ENCODE measurements at places on chromosomes 7 and 10. TPM values are rescaled to one million over a fixed set of nuclear protein-coding genes. Genes with fewer than 3 reads are reported as not detected.

POR gene
- 53.4 TPM for total RNA-seq

SLC16A9 gene
- total RNA-seq: 5.7 TPM

LDB3 gene
- 0.17 TPM for total RNA-seq

DNA sequence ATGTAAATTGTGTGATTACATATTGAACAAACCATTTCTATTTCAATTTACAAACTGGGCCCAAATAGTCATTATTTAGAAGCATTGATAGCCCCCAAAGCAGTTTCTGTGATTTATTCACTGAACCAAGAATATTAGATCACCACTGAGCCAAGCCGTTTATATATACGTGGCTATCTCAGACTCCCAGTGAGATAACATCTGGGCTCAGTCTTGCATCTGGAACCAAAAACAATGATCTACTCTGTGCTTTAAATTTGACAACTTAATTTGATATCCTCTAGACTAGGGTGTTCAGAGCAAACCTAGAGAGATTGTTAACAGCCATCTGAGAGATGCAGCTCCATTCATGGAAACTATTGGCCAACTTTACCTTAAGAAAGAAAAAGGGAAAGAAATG lies 41.4 kb upstream of the BTBD16 start:
- DNase-seq: no peak

DNA sequence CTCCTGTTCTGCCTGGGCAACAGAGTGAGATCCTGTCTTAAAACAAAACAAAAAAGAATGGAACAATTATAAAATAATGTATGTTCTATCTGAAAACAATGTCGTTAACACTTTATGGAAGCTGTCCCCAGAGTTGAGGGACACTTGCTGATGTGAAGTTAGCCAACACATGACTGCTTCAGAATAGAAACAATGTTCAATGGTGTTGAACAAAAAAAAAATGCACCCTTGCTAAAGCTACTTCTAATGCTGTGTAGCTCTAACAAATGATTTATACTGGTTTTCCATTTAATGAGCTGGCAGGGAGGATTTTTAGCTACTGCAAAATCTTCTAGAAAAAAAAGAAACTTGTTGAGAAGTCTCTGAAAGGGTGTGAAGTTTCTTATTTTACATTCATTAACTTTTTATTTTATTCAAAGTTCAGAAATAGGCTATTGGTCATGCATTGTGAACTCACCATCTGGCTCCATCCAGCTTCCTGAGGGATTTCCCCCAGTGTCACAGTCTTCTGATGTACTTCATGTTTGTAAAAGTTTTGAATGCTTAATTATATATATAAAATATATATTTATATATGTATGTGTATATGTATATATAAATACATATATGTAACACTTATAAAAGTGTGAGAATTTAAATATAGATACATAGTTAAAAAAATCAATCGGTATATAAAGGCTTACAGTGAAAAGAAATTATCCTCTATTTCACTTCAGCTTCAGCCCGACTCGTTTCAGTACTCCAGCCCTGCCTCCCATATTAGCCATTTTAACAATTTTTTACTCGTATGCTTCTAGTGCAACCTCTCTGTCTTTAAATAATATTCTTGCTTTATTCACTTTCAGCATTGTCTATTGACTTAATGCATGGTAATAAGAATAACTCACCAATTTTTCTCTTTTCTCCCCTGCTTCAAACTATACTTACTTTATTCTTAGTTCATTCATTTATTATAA lies 35.0 kb downstream of the HDAC9 start:
- DNase-seq: no peak

DNA sequence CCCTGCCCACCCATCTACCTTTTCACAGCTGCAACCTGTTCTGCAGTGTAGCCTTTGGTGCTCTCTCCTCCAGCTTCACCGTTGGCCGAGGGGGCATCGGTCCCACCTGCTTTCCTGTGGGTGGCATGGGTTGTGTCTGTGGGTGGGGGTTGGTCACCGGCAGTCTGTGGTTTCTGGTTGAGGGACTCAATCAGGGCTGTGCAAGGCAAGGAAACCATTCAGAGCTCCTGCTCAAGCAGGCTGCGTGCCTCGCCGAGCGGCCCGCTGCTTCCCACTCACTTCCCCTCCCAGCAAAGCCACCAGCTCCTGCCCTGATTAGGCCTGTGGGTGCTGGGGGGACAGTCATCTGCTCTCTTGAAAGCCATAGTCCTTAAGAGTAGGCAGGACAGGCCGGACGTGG lies 9.8 kb downstream of the DNAJB12 start:
- DNase-seq: no peak

DNA sequence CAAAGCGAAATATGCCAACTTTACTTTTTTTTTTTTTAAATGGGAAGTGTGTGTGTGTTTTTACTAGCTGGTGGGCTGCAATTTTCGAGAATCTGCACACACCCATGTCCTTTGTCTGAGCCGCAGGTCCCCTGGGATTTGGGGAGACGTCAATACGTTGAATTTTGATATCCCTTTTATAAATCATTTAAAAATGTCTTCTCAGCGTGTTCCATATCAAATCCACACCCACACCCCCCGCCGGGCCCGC lies 404 bp upstream of the FMC1 start:
- no peak for DNase-seq

DNA sequence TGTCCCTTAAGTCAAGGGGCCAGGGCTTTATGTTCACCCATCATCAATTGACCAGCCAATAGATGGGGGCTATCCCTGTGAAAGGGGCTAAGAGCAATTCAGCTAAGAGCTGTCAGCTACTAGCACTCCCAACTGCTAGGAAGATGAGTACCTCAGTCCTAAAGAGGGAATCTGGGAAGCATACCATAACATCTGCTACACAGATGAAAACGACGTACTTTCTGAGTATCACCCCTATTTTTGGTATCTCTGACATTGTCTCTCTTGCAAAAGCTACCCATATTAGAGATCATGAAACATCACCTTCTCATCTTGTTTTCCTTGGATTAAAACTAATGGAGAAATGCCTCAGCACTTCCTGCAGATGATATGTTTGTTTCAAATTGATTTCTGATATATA lies 7.5 kb upstream of the SMNDC1 start:
- DNase-seq: no peak

- DNase-seq: no peak
Measured at GRCh38 chr10:106504536-106504935, 660.0 kb downstream of the SORCS1 start.

All from NCI-H460 (cell line).